Right hindlimb (tissue), 1 donor: ENCODE measurements at places on chromosomes 1 and 21.

DNA sequence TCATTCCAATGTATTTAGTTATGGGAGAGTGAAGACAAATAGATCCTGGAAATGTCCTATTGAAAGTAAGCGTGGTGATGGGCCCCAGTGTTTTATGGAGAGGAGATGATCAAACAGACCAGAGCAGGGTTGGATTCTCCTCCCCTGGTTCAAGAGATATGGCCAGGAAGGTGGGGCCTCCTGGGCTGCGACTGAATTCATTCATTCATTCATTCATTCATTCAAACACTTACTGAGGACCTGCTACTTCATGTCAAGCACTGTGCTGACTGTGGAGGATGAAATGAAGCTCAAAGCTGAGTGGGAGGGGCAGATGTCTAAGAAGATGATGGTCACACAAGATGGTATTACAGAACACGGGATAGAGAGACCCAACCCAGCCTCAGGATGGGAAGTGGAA, 71.5 kb upstream of the TNR start:
- no peak for DNase-seq

DNA sequence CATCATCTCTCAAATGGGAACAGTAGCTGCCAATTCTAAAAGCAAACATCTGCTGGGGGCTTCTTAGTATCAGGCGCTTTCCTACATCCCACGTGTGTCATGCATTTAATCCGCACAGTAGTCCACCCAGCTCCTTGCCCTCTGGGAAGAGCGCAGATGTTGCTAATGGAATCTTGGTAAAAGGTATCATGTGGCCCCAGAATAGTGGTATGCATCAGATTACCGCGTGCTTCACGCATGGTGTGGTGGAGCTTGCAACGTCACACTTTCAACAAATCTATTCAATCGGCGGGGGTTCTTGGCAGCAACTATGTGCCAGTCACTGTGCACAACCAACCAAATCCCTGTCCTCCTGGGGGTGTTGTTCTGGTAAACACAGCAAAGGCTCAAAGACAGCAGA, 141.0 kb downstream of the HIVEP3 start:
- DNase-seq = no peak

GRCh38 chr1:193909406-193910082, 723.1 kb upstream of the B3GALT2 start:
- DNase-seq = no peak

- no peak for DNase-seq
These were observed 78.1 kb downstream of the URB2 start for GRCh38 chr1:229704157-229704556.

DNA sequence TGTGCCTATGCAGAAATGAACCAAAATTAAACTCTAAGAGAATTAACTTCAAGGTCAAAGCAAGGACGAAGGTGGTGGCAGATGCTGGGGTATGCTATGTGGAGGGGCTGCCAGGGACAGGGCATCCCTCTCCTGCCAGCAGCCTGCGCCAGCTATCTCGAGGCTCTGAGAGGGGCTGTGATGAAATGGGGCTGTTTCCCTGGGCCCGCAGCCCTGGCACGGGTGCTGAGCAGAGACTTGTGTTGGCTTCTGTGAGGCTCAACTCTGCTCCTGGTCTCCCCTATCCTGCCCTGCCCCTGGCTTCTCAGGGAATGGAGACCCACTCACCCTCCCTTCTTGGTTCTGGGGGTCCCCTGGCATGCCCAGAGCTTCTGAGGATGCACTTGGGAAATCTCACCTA, 41.9 kb upstream of the TIAM1 start:
- no peak for DNase-seq
